ENCODE measurements at places on chromosomes 6 and 20.

- no peak for DNase-seq
Measured at GRCh38 chr6:106502559-106502958, 126.7 kb downstream of the RTN4IP1 start.

DNA sequence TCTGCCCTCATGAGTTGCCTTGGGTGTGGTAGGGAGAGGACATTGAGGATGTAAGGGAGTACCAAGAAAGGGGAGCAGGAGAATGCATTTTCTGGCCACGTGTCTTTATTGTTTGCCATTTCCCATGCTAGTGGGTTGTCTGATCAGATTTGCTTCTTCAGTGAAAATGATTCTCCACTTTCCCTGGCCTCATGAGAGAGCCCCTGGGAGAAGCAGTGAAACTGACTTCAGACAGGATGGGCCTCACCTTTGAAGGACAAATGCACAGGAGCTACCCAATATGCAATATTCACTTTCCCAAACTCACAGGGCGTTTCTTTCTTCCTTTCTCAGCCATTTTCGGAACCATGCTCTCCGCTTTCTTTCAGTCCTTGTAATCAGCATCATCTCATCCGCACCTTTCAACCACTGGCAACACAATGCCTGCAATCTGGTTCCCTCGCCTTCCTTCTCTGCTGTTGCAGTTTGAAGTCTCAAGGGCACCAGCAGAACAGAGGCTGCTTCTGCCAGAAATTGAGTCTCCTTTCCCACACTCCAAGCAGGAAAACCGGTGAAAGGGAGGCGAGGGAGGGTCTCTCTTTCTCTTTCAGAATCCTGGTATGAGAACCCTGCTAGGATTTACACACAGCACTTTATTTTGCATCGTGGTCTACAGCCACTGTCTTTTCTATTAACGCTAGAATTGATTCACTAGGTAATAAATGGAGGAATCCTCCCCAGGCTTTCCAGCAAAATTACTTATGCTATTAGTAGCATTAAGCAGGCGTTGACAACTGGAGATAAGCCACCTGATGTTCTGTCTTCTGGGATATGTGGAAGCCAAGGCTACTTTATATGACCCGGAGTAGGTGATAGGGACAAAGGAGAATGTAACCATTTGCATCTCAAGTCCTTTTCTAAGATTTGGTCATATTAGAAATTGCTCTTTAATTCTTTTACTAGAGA is 62.0 kb upstream of the FAM184A start:
- DNase-seq: no peak

- DNase-seq: no peak
Measured at GRCh38 chr6:11270030-11271027, 37.9 kb upstream of the NEDD9 start.

DNA sequence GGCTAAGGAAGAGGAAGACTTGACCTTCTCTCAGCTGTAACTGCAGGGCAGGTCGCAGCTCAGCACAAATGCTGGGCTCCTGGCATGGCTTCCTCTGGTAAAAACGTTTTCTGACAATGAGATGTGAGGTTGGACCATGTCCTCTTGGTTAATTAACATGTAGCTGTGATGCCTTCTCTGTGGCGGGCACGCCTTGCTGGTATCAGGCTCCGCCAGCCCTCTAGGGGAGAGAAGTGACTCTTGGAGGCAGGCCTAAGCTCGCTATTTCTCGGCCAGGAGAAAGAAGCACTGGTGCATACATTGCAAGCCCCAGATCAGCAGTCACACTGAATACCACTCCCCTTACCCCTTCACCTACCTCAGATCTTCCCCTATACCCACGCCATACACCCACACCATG is 65.0 kb downstream of the QRSL1 start:
- no peak for DNase-seq

DNA sequence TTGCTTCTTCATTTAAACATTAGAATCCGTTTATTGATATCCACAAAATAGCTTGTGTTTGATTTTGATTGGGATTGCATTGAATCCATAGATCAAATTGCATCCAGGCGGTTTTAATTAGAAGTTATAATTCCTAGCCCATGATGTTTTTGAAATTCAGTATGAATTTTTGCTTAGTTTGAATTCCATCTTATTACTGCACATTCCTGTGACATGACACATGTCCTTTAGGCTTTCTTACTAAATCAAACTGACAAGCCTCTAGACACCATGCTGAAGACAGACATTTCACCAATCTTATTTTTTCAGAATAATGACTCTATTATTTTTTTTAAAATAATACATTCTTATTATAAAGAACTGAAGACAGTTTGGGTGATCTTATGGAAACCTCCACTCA is 21.4 kb upstream of the PI16 start:
- no peak for DNase-seq

DNA sequence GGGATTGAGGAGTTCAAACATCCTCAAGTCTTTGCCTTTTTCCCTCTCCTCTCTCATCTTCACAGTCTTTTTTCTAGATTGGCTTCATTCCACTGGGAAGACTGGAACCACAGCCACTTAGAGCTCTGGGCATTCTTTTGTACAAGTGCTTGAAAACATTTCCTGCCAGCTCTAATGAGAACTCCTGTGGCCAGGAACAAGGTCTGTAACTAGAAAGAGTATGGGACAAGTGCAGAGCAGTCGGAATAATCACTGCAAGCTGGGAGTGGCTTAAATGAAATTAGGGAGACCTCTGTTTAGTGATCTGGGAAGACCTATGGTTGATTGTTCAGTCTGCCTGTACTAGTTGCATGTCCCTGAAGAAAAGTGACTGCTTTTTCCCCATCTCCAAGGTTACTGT is 41.0 kb upstream of the SMIM8 start:
- DNase-seq: no peak

- DNase-seq: peak; percentile 30
Measured at GRCh38 chr20:5078399-5078958, 41.3 kb downstream of the PCNA start.

- DNase-seq: no peak
Measured at GRCh38 chr6:99282479-99283062, 66.9 kb downstream of the FAXC start.

- no peak for DNase-seq
Measured at GRCh38 chr6:28188111-28188979, 36.7 kb upstream of the ZSCAN9 start.

GRCh38 chr6:20927130-20927860 is 393.0 kb downstream of the CDKAL1 start:
- no peak for DNase-seq

DNA sequence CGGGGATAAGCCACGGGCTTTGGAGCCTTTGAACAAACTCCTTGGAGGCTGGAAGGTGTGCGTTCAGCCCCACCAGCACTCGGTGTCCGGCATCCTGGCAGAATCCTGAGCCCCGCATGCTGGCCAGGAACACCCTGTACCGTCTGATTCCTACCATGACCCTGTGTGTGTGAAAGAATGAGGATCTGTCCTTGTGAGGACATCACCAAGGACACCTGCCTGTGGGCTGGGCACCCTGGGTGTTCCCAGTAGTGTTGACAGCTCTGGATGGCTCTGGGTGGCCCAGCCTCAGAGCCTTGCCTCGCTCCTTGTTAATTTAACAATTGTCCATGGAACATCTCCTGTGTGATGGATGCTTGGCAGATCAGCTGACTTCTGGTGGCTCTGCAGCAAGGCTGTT is 234.3 kb downstream of the QKI start:
- DNase-seq: no peak

DNA sequence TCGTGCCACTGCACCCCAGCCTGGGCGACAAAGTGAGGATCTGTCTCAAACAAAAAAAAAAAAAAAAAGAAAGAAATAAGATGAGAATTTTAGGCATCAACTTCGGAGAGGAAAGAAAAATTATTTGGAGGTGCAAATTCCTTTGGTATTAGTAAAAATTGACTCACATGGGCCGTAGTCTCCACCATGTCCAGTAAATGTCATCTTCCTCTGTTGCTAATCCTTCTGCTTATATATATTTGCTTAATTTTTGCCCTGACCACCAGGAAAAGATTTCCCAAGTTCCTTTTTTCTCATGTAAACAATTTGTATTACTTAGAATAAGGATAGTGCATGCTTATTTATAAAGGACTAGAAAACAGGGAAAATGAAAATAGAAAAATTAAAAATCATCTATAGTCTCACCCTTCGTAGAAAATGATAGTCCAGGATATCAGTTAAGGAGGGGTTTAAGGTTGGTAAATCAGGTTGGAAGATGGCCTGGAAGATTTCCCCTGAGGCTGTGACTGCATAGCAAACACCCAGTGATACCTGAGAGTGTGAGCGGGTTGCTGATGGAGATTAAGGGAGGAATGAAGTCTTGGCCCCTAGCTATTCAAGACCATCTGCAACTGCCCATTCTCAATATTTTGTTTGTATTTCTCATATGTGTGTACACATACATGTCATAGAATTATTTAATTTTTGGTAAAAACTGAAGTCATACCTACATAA is 240.8 kb downstream of the ZNF217 start:
- DNase-seq: no peak

- DNase-seq: no peak
Measured at GRCh38 chr20:59788811-59789397, 144.5 kb downstream of the SYCP2 start.

GRCh38 chr20:7989379-7989778 is 30.2 kb downstream of the TMX4 start:
- DNase-seq: no peak

DNA sequence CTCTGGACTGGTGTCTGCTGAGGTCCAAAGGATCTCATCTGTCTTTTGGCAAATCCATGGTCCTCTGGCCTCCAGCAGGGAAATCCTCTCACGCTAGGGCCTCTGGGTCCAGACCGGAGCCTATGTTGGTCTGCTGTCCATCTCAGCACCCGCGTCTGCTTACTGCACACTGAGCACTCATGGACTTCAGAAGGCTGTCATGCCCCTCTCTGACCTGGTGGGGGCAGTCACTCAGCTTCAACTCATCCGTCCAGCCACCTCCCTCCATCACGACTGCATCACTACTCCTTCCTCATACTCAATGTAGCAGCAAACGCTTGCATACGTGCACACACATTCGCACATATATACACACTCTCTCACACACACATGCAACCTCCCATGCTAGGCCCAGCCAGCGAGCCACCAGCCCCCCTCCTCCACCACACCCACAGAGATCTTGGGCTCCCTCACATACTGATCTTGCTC is 33.3 kb downstream of the GABRR2 start:
- DNase-seq: peak; percentile 52

- DNase-seq: no peak
Measured at GRCh38 chr6:93787841-93788240, 368.5 kb upstream of the EPHA7 start.

All from Calu3 (cell line).